NCI-H2081 treated with DMSO at 0.1 percent for 48 hours (cell line): ENCODE measurements at places on chromosomes 13 and 19.

DNA sequence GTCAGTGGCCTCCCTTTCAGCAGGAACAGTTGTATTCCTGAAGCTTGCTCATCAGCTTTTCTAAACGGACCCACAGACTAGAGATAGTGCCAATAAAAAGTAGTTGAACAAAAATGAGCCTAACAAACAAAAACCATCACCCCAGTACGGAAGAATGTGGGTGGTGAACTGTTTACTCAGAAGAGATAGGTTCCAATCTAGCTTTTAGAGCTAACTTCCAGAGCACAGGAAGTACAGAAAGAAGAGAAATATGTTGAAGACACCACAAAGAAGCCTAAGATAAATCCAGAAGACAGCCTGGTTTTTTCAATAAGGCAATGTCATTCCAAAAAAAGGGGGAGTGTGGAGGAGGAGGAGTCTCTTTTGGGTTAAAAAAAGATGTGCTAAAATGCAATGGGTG lies 2.8 kb upstream of the LMO7 start:
- no peak for DNase-seq

DNA sequence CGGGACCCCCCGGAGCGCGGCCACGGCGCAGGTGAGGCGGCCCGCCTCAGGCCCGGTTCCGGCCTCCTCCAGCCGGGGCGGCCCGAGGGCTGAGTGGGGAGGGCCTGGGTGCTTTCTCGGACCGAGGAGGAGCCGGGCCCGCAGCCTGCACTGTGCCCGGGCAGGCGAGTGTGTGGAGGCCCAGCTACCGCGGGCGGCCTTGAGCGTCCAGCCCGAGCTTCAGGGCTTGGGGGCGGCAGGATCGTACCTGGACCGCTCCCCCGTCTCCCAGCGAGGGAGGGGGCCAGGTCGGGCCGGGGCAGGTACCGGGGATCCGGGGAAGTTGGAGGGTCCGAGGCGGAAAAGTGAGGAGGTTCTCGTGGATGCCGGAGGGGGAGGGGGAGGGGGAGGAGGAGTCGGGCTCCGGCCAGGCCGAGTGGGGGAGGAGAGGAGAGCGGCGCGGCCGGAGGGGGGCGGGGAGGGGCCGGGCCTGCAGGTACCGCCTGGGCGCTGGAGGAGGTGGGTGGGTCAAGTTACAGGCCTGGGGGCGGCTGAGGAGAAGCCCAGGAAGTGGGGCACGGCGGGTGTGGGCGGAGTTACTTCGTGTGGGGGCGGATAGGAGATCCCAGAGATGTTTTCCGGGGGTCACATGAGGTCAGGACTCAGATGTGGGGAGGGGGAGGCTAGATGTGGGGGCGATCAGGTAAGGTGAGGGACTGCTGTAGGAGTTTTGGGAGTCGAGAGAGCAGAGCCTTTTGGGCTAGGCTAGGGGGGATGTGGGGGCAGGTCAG lies 545 bp downstream of the NACC1 start:
- no peak for DNase-seq

DNA sequence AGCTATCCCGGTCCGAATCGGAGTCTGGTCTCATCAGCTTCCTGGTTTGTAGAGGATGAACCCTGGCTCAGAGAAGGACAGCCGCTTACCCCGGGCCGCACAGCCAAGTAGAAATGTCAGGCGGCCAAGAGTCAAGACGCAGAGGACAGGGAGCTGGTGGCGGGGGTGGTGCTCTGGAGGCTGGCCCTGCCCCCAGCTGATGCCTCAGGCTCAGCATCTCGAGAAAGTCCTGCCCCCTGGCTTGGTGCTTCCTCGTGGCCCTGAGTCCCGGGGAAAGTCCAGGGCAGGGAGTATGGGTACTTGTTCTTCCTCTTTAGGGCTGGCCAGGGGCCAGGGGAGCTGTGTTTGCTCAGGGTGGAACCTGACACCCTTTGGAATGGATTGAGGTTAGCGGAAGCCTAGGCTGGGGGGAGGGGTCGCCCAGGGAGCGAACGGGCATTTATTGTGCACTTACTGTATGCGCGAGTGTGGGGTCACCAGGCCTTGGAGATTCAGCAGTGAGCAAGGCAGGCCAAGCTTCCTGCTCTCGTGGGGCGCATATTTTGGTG lies 2.2 kb downstream of the TJP3 start:
- DNase-seq: no peak

DNA sequence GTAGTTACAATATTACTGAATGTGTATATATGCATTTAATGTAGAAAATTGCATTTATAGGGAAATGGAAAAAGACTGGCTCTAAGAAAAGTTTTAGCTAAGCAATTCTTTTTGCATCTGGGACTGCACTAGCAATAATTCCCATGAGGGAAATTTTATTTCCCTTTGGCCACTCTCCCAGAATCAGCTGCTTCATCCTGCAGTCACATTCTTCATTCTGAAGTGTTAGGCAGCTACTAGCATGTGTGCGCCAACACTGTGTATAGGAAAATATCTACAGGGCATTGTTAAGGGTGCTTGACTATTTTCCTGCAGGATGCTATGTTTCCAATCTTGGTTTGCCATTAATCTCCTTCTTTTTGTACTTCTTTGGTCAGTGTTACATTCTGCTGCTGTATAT lies 312.8 kb upstream of the PCDH20 start:
- no peak for DNase-seq

- DNase-seq: no peak
These were observed 5.6 kb downstream of the SNRPA start for GRCh38 chr19:40756502-40757110.

- no peak for DNase-seq
These were observed 5.7 kb upstream of the ZNF792 start for GRCh38 chr19:34969721-34970120.

GRCh38 chr13:102311901-102312300 lies 89.9 kb downstream of the FGF14 start:
- no peak for DNase-seq

DNA sequence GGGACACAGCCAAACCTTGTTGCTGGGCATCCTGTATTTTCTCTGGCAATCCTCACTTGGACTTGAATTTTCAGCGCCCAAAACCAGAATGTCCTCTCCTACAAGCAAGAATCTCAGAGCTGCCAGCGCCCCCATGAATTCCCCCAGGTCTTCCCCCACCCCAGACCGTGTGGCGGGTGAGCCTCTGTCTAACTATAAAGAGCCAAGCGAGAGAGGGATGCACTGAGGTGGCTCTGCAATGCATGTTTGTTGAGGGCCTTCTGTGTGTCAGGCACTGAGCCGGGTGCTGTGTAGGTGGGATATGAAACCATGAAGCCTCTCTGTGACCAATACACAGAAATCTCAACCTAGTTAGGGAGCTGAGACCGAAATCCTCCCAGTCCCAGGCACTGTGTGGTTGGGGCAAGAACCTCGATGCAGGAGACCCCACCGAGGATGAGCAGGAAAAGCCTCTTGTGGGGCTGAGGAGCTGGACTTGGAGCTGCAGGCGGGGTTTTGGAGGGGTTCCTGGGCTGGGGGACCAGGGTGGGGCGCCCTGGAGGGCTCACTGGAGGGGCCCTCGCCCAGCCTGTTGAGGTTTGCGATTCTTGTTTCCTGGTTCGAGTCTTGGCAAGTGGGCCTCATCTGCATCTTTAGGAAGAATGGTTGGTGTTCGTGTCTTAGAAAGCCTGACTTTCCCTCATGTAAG lies 12.4 kb upstream of the PROZ start:
- DNase-seq: no peak

DNA sequence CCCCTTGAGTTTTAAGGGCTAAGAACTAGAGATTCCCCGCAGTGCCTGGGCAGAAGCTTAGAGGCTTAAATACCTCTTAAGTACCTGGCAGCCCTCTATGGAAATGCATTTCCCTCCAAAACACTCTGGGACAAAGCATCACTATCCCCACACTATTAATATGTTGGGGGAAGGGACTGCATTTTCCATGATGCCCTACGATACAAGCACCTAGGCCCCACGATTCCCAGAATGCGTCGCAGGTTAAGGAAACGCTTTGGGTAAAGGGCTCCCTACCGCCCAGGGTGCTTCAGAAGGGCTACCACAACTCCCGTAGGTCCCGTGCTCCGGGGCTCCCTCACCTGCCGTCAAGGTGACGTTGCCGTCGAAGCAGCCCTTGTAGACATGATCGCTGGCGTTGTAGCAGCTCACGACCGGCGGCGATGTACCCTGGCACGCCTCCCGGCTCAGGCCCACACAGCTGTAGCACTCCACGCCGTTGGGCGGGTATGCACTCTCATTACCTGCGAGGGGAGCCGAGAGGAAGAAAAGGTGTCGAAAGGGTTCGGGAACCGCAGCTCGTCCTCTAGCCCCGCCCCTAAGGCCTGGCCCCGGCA lies 2.5 kb downstream of the LYPD3 start:
- DNase-seq: no peak

DNA sequence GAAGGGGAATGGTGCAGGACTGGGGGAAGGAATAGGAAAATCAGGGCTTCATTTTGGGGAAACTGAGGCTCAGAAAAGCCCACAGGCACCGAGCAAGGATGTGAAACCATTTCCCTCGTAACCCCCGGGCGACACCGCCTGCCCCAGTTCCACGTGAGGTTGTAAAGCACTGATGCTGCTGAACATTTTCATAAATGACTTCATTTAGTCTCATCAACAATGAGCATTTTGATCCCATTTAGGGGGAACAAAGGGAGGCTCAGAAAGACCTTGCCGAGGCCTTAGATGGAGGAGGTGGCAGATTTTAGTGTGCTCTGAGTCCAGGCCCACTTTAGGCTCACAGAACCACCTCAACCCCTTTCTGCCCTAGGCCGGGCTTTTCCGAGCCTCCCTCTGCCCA lies 20.5 kb upstream of the FBXO27 start:
- no peak for DNase-seq

- no peak for DNase-seq
These were observed 44.5 kb downstream of the SLC7A9 start for GRCh38 chr19:32824916-32825608.

- DNase-seq: no peak
These were observed 209.7 kb downstream of the KATNAL1 start for GRCh38 chr13:30097701-30098100.

- no peak for DNase-seq
These were observed at the start of gene USHBP1 for GRCh38 chr19:17264641-17264979. Gene USHBP1, minus strand, starts transcription at chr19:17264745. Its CDS starts 446 bp downstream, at chr19:17264299.

GRCh38 chr13:23460309-23460708 lies 26.8 kb upstream of the SACS start:
- DNase-seq: no peak

GRCh38 chr13:94322925-94323763 lies 156.3 kb downstream of the DCT start:
- DNase-seq: no peak

GRCh38 chr13:85286081-85286480 lies 513.1 kb downstream of the SLITRK6 start:
- DNase-seq: no peak

DNA sequence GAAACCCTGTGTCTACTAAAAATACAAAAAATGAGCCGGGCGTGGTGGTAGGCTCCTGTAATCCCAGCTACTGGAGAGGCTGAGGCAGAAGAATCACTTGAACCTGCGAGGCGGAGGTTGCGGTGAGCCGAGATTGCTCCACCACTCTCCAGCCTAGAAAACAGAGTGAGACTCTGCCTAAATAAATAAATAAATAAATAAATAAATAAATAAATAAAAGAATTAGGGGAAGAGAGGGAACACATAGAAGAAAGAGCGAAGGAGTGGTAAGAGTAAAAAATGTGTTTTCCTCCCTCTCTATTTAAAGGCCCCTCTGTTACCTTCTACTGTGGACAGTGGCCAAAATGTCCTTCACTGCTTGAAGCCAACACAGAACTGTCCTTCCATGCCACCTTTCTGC lies 103.9 kb upstream of the SOX21 start:
- DNase-seq: no peak

GRCh38 chr13:35473802-35474201 lies 2.7 kb downstream of the MAB21L1 start:
- DNase-seq: no peak

DNA sequence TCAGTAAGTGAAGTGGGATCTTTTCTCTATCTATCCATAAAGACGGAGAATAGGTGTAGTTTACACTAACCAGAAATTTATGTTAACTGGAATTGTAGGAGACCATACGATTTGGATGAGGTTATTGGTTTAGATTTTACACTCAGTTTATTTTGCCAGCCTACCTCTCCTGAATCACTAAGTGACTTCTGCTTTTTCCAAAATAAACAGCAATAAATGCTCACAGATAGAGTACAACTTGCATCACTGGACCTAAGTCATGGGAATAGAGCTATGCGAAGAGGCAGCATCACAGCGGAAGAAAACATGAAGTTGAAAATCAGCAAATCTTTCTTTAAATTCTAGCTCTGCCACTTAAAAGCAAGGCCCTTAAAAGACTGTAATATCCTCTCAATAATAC lies 781.0 kb downstream of the LIG4 start:
- DNase-seq: no peak

DNA sequence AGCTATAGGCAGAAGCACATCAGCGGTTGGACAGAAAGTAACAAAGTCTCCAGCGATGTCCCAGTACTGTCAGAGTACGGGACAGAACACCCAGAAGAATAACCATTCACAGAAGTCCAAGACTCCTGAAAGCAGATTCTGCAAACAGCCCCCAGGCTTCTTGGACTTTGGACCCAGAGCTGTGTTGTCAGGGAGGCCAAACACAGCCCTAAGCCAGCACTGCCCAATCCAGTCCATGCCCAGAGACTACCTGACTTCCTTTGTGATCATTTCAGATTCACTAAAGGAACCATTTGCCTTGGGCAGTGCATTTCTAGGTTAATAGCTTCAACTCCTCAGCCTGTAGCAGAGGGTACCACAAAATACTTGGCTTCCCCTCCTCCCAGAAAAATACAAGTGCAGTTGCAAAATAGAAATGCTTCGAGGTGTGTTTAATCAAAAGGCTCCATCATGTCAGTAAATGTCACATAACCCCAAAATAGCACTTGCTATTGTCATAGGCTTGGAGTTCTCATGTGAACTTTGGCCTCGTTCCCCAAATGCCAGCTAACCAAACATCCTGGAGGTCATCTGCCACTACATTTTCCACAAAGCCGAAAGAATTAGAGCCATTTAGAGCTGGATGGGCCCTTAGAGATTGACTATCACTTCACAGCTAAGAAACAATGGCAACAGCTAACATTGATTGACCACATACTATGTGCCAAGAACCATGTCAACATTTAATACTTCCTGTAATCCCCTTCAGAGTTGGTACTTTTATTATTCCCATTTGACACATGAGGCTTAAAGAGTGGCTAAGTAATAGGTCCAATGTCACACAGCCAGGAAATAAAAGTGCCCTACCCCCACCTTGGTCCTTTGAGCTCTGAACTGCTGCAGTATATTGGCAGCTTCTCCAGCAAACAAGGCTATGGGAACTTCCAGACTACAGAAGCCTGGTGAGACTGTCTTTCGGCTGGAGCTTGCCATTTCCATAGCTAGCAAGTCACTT lies 329.9 kb downstream of the FOXO1 start:
- no peak for DNase-seq

- DNase-seq: no peak
These were observed 162.5 kb downstream of the NUFIP1 start for GRCh38 chr13:44826591-44827350.
